ENCODE measurements at places on chromosomes 2 and 18.

GRCh38 chr2:100013892-100014677 lies 128.3 kb downstream of the AFF3 start:
- DNase-seq, result no peak

DNA sequence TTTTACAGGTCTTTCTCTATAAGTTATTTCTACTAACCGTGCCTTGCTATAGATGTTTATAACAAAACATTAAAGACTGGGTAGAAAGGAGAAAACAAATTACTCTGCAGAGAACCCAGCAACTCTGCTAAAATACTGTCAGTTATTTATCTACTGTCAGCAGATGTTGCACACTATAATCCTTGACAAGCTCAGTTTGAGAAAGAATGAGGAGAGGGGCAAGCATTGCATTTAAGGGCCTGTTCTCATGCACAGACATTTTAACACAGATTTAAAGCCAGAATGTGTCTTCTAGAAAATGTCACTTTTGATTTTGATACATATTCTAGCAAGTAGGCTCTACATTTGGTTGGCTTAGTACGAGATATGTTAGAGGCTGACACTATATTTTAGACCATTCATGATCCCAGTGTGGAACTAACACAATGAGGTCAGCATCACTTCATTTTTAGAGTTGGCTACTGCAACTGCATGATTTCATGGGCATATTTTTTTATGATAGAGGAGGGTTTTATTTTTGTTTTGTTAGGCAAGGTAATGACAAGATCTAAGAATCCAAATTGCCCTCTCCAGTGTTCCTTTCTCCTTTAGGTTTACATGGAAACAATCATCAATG lies 516.4 kb downstream of the ZEB2 start:
- DNase-seq, result no peak

GRCh38 chr18:67705748-67706147 lies 189.2 kb upstream of the DSEL start:
- no peak for DNase-seq

DNA sequence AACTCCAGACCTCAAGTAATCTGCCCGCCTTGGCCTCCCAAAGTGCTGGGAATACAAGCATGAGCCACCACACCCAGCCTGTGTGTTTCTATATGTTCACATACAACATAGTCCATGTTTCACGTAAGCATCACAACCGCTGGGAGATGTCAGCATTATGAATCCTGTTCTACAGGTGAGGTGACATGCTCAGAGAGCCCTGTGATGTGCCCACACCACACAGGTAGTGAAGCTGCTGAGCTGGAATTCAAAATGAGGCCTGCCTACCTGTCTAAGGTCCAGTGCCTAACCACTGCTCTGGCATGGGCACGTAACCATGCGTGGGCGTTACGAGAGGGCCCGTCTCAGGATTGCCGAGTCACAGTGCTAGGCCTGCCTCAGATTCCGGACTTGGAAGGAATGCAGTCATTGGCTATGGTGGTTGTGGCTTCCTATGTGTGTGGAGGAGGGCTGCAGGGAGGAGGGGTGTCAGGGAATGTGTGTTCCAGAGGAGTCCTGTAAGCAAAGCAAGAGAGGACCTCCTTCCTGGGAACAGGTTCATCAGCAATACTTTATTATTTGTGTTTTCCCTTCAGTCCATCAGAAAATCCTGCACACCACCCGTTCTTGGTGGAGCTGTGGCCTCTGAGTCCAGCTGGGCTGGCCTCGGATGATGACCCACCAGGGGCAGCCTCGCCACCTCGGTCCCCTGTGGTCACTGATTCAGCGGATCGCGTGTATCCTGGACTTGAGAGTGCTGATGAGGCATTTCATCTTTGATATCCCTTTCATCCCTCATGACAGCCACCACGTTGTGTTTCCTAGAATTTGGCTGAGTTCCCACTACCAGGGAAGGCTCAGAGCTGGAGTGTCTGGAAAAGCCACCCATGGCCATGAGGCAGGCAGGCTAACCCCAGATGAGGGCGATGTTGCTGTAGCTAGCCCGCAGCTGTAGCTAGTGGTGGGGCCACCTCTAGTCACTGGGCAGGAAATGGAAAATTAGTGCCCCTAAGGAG lies 31.1 kb downstream of the HK2 start:
- no peak for DNase-seq

Measured in activated CD4-positive, alpha-beta memory T cell treated with anti-CD3 and anti-CD28 coated beads for 36 hours (primary cell).